ENCODE measurements at places on chromosomes 12 and 14. TPM values are rescaled to one million over a fixed set of nuclear protein-coding genes. Genes with fewer than 3 reads are reported as not detected.
A peak's percentile ranks its signal among the peaks of the same experiment; 100 is the strongest.

GRCh38 chr14:100066962-100067361, 1.7 kb downstream of the EVL start:
- peak overlapping the region; percentile 98 for H3K27ac ChIP-seq
- peaks cover 18% of the 10 kb centered on the region for H3K36me3 ChIP-seq
- peaks cover 82% of the 10 kb centered on the region for H3K4me1 ChIP-seq
- peak; percentile 73 for DNase-seq

ADAM21 gene
- 0.15 TPM for total RNA-seq

PRR4 gene
- 0.57 TPM for total RNA-seq

MYH7 gene
- total RNA-seq: not detected

NDRG2 gene
- total RNA-seq: 9.6 TPM

GRCh38 chr12:108112832-108113556, 16.1 kb upstream of the WSCD2 start:
- no peaks in the 10 kb centered on the region for H3K4me1 ChIP-seq
- H3K36me3 ChIP-seq: no peaks in the 10 kb centered on the region
- DNase-seq: no peak
- peaks cover 6% of the 10 kb centered on the region for H3K27me3 ChIP-seq
- H3K27ac ChIP-seq: no peak overlapping the region

DNA sequence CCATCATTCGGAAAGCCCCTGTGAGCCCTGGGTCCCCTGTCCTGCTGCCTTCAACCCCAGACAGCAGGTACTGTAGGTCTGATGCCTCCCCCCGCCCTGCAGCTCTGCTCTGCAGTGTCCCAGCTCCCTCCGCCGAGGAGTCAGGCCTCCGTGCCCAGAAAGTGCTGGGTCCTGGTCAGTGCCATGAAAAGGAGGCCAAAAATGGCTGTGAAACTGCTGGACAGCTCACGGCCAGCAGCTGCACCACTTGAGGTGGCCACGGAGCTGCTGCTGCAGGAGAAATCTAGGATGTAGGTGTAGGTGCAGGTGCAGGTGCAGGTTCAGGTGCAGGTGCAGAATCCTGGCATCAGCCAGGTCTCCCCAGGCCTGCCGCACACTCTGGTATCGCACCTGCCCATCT, 196.1 kb downstream of the SLC15A4 start:
- H3K27ac ChIP-seq: no peak overlapping the region
- no peaks in the 10 kb centered on the region for H3K4me1 ChIP-seq
- no peak for DNase-seq
- peaks cover 2% of the 10 kb centered on the region for H3K27me3 ChIP-seq
- no peaks in the 10 kb centered on the region for H3K36me3 ChIP-seq

NTS gene
- total RNA-seq: not detected

DNA sequence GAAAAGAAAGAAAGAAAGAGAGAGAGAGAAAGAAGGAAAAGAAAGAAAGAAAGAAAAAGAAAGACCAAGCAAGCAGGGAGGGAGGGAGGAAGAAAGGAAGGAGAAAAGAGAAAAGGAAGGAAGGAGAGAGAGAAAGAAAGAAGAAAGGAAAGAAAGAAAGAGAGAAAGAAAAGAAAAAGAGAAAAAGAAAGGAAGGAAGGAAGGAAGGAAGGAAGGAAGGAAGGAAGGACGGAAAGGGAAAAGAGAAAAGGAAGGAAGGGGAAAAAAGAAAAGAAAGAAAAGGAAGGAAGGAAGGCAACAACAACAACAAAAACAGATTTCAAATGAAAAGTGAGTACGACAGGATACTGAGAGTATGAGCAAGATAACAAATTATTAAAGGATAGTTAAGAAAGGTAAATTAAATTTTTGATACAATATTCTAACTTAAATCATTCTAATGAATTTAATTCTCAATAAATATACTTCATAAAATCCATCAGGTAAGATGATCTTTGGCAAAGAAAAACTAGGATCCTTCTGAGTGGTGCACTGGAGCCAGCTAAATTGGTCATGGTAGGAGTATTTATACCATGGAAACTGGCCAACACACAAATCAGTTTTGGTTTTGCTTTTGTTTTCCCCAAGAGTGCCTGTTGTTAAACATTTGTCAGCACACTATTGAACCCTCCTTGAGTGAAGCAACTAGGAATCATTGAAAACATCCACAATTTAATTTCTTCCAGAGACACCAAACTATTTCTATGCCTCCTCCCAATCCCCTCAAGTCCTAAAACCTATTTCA, 56.1 kb upstream of the DYRK2 start:
- no peak for DNase-seq
- peak overlapping the region; percentile 67 for H3K27ac ChIP-seq
- H3K36me3 ChIP-seq: no peaks in the 10 kb centered on the region
- peaks cover 47% of the 10 kb centered on the region for H3K4me1 ChIP-seq
- H3K4me3 ChIP-seq: no peak overlapping the region

DNA sequence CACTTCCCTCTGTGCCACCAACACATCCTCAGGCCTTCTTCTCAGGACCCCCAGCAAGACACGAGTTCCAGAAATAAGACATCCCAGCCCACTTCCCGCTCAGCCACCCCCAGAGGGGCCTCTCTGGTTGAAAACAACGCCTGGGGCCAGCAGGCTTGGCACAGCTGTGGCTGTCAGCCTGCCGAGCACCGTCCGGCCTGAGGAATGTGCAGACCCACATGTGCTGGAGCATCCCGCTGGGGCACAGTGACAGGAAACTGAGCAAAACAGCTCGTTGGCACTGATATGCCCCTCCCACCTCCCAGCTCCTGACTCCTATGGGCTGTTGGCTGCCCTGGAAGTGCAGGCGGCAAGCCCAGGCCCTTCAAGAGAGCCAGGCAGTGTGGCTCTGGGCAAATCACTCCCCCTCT, 1.4 kb downstream of the SYNE3 start:
- peaks cover 9% of the 10 kb centered on the region for H3K36me3 ChIP-seq
- H3K27ac ChIP-seq: peak overlapping the region; percentile 93
- peak overlapping the region; percentile 90 for H3K4me3 ChIP-seq
- DNase-seq: peak; percentile 43

TAS2R14 gene
- 1.2 TPM for total RNA-seq

CMA1 gene
- total RNA-seq: not detected

GRCh38 chr14:94018308-94018707, 7.8 kb upstream of the OTUB2 start:
- H3K27me3 ChIP-seq: no peaks in the 10 kb centered on the region
- no peak overlapping the region for H3K4me3 ChIP-seq
- DNase-seq: no peak
- H3K36me3 ChIP-seq: no peaks in the 10 kb centered on the region
- H3K27ac ChIP-seq: no peak overlapping the region
- H3K4me1 ChIP-seq: peaks cover 27% of the 10 kb centered on the region

TMPRSS12 gene
- not detected for total RNA-seq

BTG1 gene
- 137 TPM for total RNA-seq

- peaks cover 23% of the 10 kb centered on the region for H3K4me1 ChIP-seq
- H3K4me3 ChIP-seq: no peak overlapping the region
- peak overlapping the region; percentile 21 for H3K27ac ChIP-seq
- no peaks in the 10 kb centered on the region for H3K27me3 ChIP-seq
- H3K36me3 ChIP-seq: peaks cover 1% of the 10 kb centered on the region
Measured at GRCh38 chr12:51087818-51088217, 4.4 kb upstream of the CSRNP2 start.

DNA sequence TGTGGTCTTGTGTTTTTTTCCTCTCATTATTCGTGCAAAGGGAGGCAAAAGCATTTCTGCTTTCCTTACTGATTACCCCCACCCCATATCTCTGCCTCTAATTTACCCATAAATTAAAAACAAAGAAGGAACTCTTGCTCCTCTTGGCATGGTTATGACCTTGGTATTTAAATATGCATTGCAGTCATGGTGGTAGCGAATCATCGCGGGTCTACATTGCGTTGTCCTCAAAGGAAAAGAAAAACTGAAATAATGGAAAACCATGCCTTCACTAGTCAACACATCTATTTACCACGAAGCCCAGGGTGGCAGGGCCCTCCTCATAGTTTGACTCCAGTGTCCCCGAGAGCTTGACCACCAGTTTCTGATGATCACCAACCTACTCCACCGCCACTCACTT, 126.7 kb upstream of the PARP11 start:
- H3K36me3 ChIP-seq: peaks cover 1% of the 10 kb centered on the region
- H3K4me3 ChIP-seq: no peak overlapping the region
- DNase-seq: no peak
- H3K27ac ChIP-seq: no peak overlapping the region
- no peaks in the 10 kb centered on the region for H3K27me3 ChIP-seq

DNA sequence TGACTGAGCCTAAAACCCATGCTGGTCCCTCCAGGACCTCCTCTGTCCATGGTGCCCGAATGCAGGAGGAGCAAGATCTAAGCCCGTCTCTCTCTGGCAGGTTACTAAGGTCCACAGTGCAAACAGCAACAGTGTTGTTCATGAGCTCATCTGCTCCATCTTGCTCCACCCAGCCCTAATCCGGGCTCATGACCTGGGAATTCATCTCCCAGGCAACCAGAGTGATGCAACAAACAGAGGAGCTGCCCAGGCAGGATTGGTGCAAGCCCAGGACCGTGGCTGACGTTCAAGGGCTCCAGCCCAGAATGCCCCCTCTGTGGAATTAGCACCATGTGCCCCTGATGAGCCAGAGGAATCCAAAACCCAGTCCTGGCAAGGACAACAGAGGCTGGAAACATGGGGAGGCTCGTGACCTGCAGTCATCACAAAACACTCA, 29.9 kb downstream of the HSPB8 start:
- no peak overlapping the region for H3K4me3 ChIP-seq
- peaks cover 2% of the 10 kb centered on the region for H3K27me3 ChIP-seq
- H3K27ac ChIP-seq: no peak overlapping the region
- DNase-seq: no peak
- H3K36me3 ChIP-seq: no peaks in the 10 kb centered on the region

- DNase-seq: no peak
- peaks cover 60% of the 10 kb centered on the region for H3K4me1 ChIP-seq
- no peak overlapping the region for H3K4me3 ChIP-seq
- H3K36me3 ChIP-seq: no peaks in the 10 kb centered on the region
- no peaks in the 10 kb centered on the region for H3K27me3 ChIP-seq
Measured at GRCh38 chr12:31745242-31745641, 16.4 kb upstream of the AMN1 start.

GRCh38 chr12:109654357-109654756, 59.3 kb upstream of the FAM222A start:
- no peaks in the 10 kb centered on the region for H3K36me3 ChIP-seq
- no peak overlapping the region for H3K27ac ChIP-seq
- H3K27me3 ChIP-seq: peaks cover 4% of the 10 kb centered on the region
- H3K4me3 ChIP-seq: no peak overlapping the region

Data from activated CD4-positive, alpha-beta memory T cell treated with anti-CD3 and anti-CD28 coated beads for 36 hours (primary cell).